ENCODE measurements at places on chromosomes 6 and 20.

DNA sequence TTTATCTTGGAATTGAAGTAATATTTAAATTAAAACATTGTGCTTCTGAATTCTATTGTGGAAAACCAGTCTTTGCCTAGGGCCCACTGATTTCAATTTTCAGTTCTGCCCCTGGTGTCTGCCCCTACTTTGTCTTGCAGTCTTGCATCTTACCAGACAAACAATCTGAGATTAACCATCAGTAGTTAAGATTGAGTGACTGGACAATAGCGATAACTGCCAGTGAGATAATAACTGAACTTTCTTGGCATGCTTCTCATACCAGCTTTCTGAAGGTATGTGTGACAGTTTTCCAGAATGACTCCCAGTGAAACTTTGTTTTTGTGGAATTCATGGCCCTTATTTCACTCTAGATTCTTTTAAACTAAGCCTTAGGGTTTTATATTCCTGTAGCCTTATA lies 53.5 kb downstream of the KCNQ5 start:
- DNase-seq, result no peak

DNA sequence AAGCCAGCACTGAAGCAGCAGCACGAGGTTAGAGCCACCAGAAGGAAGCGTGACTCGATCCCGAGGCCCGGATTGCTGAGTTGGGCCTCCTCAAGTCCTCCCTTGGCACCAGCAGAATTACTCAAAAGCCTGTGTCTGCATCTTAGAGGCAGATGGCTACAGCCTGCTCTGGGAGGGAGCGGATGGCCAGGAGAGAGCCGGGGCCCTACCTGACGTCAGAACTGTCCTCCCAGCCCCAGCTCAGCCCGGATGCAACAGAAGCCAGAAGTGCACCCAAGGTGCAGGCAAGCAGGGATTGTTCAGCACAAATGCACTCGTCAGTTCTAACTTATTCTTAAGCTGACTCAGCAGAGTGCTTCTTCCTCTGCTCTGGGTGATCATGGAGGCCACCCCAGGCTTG lies 155.5 kb upstream of the RPS6KA2 start:
- DNase-seq, result no peak

DNA sequence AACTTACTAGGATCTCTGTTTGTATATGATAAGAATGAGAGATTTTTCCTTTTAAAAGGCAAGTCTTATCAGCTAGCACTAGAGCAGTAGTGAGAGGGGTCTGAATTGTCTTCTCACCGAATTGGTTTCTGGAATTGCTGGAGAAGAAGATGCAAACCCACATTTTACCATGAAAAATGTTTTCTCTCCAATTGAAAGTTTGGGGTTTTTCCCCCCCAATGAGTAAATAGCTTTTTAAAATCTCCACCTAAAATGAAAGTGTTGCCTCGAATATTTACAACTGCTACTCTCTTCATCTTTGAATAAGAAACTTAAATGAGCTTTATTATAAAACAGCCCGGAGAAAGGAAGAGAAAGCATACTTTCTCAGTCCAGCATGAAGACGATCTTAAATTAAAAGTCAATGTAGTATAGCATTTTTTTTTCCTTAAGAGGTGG lies 1.8 kb downstream of the TCF21 start:
- DNase-seq, result no peak

DNA sequence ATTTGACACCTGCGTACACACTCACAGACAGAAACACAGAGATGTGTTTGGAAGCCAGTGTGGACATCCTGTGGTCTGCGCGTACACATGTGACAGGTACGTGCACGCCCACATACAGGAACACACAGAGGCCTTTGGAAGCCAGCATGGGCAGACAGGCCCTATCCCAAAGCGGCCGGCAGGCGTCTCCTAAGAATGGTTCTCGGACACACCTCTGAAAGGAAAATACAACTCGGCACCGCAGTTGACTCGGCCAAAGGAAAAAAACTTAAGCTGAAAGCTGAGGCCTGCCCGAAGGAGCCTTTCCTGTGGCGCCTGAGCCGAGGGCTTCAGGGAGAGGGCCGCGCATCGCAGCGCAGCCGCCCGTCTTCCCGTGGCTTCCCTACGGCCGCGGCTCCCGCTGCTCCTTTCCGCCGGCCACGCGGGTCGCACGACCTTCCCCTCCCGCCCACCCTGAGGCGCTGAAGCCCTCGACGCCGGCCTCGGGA lies 1.4 kb upstream of the CEP43 start:
- peak; percentile 46 for DNase-seq

- DNase-seq, result no peak
Measured at GRCh38 chr20:52448513-52449232, 257.1 kb upstream of the ZFP64 start.

GRCh38 chr6:7633361-7633760 lies 43.4 kb downstream of the SNRNP48 start:
- DNase-seq, result no peak

- no peak for DNase-seq
Measured at GRCh38 chr6:54681987-54682386, 164.6 kb upstream of the FAM83B start.

All from stimulated activated CD4-positive, alpha-beta T cell treated with anti-CD3 and anti-CD28 coated beads, Interleukin-4, amount 100 ng/mL, for 1 hour (primary cell).